ENCODE measurements at places on chromosomes 13 and 19. TPM values are rescaled to one million over a fixed set of nuclear protein-coding genes. Genes with fewer than 3 reads are reported as not detected.

DNA sequence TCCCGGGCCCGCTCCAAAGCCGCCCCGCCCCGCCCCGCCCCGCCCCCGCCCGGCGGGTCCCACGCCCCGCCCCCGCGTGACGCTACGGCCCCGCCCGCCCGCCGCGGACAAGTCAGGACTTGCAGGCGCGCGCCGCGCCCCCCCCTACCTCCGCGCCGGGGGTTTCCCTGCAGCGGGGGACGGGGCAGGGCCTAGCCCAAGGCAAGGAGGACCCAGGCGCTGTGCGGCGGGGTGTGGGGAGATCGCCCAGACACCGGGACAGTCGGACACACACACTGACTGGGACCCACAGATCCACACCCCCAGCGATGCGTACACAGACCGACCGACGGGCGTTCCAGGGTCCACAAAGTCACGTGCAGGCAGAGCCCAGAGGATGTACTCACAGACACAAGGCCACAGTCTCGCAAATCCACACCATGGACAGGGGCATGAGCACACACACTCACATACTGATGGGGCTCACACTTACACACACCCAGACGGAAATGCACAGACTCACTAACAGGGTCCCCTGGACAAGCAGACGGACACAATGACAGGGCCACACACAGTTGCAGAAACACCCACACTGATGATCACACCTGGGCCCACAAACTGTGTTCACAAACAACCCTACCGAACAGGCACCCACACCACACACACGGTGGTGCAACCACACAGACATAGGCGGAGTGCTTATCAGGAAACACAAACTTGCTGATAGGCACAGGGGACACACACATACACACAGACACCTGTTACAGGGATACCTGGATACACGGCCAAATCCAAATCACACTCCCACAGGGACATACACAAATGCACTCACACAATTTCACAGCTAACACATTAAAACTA, 436 bp upstream of the BBC3 start:
- DNase-seq = peak; percentile 95

DNA sequence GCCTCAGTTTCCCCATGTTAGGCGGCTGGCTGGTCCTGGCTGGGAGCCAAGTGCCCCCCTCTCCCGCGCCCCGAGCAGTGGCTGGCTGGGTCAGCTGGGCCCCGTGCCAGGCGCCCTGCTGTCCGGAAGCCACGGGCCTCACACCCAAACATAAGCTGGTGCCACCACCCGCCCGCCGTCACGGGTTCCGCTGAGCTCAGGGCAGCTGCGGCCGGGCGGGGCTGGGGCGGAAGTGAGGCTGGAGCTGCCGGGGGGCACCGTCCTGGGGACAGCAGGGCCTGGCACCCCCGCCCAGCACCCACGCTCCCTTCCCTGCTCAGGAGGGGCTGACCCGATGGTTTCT, 19.3 kb downstream of the HCN2 start:
- DNase-seq = peak; percentile 82

The KIRREL2 gene
- total RNA-seq = not detected

The RYR1 gene
- total RNA-seq = 0.81 TPM

DNA sequence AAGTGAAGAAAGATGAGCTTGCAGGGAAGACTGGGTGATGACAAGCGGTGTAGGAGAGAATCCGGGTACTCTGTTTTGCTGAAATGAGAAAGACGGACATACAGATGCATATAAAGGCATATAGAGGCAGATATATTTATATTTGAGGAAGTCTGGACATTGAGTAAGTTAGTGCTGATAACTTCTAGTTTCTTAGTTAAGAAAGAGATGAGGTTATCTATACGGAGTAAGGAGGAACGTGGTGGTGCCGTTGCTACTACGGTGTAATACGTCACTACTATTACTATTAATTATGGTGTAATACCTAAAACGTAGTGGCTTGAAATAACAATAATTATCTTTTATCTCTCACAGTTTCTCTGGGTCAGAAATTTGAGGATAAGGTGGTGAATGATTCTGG, 9.8 kb upstream of the CPB2 start:
- DNase-seq = no peak

The TMEM255B gene
- 9.8 TPM for total RNA-seq

DNA sequence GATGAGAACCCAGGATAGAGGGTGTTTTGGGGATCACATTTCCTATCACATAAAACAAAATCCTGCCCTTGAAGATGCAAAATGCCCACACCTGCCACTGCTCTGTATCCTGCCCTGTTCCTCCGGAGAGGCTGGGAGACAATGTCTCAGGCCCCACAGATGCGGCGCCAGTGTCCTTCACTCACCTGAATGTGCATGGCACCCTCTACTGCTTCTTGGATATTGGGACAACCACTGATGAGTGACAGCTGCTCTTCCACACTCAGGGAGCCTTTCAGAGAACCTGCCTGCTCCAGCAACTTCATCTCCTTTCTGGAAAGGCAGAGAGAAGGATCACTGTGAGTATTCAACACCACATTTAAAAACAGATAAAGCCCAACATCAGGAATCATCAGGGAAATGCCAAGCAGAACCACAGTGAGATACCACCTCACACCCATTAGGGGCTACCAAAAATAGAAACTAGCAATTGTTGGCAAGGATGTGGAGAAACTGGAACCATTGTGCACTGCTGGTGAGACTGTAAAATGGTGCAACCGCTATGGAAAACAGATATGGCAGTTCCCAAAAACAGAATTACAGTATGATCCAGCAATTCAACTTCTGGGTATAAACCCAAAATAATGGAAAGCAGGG, 36.4 kb downstream of the CRYL1 start:
- DNase-seq = no peak

DNA sequence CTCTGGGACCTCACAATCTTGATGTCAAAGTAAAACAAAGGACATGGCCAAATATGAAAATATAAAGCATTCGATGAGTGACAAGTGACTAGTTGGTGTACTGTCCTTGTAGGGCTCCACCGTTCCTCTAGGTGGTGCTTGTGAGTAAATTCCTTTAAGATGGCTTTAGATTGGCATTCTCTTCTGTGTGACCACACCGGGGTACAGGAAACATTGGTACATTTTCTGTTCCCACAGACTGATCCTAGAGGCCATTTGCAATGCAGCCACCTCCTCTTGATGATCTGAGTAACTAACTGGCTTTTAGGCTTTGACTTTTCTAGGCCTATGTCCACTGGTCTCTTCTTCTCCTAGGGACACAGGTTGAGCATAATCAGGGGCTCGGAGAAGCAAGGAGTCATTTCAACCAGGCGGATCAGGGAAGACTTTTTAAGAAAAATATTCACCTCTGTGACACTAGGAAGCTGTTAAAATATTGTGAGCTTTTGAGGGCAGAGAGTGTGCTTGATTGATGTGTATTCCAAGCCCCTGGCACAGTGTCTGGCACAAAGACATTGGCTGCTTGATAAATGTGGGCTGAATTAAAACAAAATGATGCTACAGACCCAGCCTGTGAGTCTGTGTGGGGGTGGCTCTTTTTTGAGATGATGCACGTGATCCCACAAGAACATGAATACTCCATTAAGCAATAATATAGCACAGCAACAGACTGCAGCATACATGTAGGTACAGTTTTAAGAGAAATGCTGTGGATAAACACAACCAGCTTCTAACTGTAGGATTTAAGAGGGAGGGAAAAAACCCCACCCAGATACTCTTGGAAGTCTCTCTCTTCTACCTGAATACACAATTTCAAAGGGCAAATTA, 21.0 kb downstream of the EPSTI1 start:
- no peak for DNase-seq

- DNase-seq = no peak
Measured at GRCh38 chr13:69324090-69324886, 783.3 kb upstream of the ATXN8OS start.

DNA sequence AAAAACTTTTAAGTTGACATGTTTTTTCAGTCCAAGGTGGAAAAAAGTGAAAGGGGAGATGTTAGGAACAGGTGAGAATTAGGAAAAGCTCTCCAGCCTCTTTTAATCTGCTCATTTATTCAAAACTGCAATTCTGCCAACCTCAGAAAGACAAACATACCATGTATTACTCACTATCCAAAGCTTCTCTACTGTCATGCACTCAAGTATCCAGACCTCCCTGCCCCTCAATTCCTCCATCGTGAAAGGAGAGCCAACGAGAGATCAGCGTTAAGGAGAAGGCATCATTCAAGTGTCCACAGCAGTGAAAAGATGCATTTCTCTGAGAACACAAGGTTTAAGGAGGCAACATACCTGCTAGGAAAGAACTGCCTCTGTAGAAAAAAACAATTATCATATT, 24.5 kb downstream of the DIAPH3 start:
- no peak for DNase-seq

DNA sequence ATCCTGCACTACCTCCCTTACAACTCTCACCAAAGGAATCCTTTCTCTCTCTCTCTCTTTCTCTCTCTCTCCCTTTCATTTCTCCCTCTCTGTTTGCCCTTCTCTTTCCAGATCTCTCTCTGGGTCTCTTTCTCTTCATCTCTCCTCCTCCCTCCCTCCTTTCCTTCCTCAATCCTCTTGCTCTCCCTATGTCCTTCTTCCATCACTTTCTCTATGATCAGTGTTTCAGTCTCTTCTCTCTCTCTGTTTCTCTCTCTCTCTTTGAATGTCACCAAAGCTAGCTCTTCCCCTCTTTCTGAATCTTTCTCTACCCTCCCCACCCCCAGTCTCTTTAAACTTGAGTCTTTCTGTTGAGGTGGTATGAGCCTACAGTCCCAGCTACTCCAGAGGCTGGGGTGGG, 19.8 kb upstream of the KLK4 start:
- DNase-seq = no peak

- DNase-seq = peak; percentile 100
Measured at GRCh38 chr19:40716482-40717324, at the start of the genes COQ8B and ITPKC. Gene COQ8B (minus strand): TSS chr19:40716886. CDS start chr19:40714632, 2,254 bp downstream. Gene ITPKC (plus strand): TSS chr19:40717112. CDS start chr19:40717136, 24 bp downstream.

- peak; percentile 6 for DNase-seq
Measured at GRCh38 chr19:8323781-8324185, 2.5 kb downstream of the RPS28 start.

- no peak for DNase-seq
Measured at GRCh38 chr19:35704218-35704617, at the start of gene ZBTB32. Gene ZBTB32 (plus strand): TSS chr19:35704558. CDS start chr19:35714627, 10,069 bp downstream.

- DNase-seq = no peak
Measured at GRCh38 chr19:4774136-4774535, 17.4 kb upstream of the FEM1A start.

The MISP gene
- not detected for total RNA-seq

DNA sequence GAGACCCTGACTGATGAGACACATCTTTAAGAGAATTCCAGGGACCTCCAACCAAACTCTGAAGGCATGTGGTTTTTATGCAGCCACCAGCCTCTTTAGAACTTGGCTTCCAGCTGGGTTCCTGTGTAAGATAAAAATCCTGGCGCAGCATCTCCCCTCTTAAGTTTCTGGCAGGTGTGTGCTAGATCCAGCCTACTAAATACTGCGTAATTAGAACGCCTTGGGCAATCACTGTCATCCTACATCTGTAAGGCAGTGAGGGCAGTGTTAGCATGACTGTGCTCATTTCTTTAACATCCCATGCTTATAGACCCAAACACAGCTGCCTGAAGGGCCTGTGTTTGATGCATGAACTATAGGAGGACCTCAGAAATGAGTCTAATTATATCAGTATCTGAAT, 173.5 kb upstream of the OBI1 start:
- DNase-seq = no peak

DNA sequence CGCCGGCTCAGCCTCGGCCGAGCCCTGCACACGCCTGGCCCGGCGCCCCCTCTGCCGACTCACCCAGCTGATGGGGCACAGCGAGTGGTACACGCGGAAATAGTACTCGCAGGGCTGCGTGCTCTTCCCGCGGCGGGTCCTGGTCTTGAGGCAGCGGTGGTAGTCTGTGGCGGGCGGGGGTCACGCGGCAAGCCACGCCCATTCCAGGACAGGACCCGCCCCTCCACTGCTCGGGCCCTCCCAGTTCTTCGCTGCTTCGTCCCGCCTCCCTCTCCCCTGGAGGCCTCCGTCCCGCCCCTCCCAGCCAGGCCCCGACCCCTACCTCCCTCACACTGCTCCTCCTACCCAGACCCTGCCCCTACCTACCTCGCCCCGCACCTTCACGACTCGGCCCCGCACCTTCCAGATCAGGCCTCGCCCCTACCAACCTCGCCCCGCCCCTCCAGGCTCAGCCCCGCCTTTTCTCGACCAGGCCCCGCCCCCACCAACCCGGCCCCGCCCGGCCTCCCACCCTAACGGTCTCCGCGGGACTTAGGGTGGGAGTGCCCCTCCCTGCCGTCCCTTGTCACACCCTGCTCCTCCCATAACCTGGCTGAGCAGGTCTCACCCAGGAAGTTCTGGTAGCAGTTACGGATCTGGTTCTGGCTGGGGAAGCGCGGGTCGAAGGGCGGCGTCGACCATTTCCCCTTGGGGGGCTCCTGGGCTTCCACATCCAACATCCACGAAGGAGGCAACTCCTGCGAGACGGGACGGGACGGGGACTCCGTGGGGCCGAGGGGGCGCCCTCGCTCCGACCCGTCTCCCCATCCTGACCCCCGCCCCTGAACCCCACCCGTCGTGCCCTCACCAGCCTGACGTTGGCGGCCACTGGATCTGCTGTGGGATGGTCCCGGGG, 469 bp downstream of the COX6B2 start:
- peak; percentile 85 for DNase-seq

DNA sequence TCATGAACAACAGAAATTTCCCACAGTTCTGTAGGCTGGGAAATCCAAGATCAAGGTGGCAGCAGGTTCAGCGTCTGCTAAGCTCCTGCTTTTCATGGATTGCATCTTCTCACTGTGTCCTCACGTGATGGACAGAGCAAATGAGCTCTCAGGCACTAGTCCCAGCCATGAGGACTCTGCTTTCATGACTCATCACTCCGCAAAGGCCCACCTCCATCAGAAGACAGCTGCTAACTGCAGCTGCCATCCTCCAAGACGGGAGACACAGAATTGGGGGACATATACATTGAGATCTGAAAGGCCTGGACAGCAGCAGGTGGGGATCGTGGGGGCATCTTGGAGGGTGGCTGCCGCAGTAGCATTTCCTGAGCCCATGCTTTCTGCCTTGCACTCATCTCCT, 44.4 kb upstream of the SPATA13 start:
- no peak for DNase-seq

GRCh38 chr13:77740931-77741596, 43.6 kb downstream of the SLAIN1 start:
- no peak for DNase-seq

DNA sequence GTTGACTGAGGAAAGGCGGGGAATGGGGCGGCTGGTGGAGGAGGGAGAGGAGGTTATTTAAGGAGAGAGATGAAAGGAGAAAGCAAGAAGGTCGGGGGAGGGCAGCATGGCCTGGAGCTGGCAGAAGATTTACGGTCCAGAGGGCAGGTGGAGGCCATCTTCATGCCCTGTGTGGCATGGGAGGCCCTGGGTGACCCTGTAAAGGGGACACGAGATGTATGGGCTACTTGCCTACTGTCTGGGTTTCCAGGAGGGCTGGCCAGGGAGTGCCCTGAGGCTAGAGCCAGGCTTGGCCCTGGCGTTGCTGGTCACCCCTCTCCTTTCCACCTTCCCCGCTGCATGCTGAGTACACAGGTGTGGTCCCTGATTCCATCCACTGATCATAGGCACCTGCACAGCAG, 6.1 kb downstream of the WTIP start:
- DNase-seq = no peak

The CDX2 gene
- not detected for total RNA-seq

DNA sequence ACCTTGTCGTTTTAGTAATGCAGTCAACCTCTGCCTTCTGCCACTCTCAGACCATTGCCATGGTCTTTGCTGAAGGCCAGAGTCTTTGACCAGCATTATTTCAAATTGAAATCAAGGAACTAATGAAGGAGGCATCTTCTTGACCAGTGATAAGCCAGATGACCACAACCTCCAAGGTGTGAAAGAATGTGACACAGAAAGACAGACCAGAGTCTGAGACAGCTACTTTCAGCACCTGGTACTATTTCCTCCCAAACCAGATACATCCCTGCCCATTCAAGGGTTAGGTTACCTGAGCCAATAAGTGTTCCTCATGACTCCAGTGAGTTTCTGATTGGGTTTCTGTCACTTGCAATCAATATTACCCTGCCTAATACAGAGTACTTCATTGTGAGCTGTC, 20.3 kb upstream of the RNASEH2B start:
- DNase-seq = no peak

Data from Right ventricle myocardium inferior (tissue), 1 donor.